ENCODE measurements at places on chromosomes 6 and 20.

- no peak for DNase-seq
These were observed 20.9 kb downstream of the L3MBTL1 start for GRCh38 chr20:43528258-43528875.

GRCh38 chr20:46089167-46089416 lies 670 bp downstream of the NCOA5 start:
- no peak for DNase-seq

DNA sequence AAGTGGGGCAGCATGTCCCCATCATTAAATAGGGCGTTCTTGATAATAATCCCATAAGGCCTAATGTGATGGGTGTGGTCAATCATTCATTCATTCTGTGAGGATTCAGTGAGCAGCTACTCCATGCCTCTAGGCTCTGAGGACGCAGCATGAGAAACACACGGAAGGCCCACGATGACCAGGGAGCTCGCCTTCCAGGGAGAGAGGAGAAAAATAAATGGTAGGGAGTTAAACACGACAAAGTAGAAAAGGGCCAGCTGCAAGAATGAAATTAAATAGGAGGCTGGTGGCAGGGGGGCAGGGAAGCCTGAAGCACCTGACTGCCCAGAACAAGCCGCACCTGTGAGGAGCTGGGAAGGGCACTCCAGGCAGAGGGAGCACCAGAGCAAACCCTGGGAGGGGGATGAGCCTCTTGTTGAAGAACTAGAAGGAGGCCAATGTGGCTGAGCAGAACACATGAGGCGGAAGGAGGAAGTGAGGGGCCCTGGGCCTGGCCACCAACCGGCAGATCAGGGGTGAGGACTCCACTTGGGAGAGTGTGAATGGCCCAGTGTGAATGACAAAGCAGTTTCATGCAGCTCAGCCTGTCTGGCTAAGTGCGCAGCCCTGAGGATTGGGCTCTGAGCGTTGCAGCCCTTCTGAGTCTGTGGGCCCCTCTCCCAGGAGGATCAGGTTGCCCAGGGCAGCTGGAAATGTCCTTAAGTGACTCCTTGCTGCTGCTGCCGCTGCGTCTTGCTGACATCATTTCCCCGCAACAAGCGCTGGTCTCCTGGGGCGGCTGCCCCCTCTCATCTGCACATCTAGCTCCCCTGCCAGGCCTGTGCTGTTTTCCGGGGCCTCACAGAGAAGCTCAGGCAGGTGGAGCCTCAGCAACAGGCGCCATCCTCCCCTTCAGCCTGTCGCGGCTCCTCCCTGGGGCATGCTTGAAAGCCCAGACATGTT lies 99.9 kb downstream of the CDH26 start:
- DNase-seq: peak; percentile 92

GRCh38 chr20:47188540-47188939 lies 168.0 kb downstream of the ZMYND8 start:
- DNase-seq: peak; percentile 20

DNA sequence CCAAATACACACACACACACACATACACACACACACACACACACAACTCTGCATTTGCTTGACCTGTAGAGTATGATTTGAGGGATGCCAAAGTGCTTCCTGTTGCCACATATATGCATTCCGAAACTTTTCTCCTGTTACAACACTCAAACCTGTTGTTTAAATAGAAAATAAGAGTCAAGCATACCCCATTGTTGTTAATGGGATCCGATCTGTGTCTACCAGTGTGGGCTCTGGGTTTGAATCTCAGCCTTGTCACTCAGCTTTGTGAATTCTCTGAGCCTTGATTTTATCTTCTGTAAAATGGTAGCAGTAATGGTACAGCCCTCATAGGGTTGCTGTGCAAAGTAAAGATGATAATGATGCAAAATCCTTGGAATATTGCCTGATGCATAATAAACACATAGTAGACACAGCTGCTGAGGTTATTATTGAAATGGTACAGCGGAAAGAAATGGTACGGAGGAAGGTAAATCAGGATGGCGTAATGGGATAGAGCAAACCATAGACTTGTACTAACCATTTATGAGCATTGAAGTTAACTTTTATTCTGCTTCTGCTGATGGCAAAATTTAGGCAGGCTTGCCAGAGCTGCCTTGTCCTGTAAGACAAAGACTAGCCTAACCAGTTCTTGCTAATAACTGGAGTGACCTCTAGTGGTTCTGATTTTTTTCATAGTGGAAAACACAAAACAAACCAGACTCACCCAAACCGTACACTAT lies 113.5 kb upstream of the PHACTR1 start:
- DNase-seq: peak; percentile 37

GRCh38 chr6:101069191-101069795 lies 188.2 kb upstream of the ASCC3 start:
- DNase-seq: no peak

GRCh38 chr6:92188016-92188415 lies 1231.3 kb downstream of the EPHA7 start:
- DNase-seq: no peak

GRCh38 chr6:167462514-167463312 lies 137.8 kb downstream of the TTLL2 start:
- no peak for DNase-seq

All from MV-4-11 (cell line).